ENCODE measurements at places on chromosomes 4 and X.
A peak's percentile ranks its signal among the peaks of the same experiment; 100 is the strongest.

- no peak for DNase-seq
Observed at GRCh38 chr4:74415602-74416300, 29.2 kb upstream of the AREG start.

GRCh38 chr4:66294638-66295037, 624.3 kb upstream of the EPHA5 start:
- peak; percentile 20 for DNase-seq

- no peak for DNase-seq
Observed at GRCh38 chr4:113566015-113566795, 195.3 kb downstream of the CAMK2D start.

GRCh38 chr4:81786063-81786763, 314.5 kb upstream of the RASGEF1B start:
- DNase-seq, result peak; percentile 27
